ENCODE measurements at places on chromosomes 12 and 14. TPM values are rescaled to one million over a fixed set of nuclear protein-coding genes. Genes with fewer than 3 reads are reported as not detected.

DNA sequence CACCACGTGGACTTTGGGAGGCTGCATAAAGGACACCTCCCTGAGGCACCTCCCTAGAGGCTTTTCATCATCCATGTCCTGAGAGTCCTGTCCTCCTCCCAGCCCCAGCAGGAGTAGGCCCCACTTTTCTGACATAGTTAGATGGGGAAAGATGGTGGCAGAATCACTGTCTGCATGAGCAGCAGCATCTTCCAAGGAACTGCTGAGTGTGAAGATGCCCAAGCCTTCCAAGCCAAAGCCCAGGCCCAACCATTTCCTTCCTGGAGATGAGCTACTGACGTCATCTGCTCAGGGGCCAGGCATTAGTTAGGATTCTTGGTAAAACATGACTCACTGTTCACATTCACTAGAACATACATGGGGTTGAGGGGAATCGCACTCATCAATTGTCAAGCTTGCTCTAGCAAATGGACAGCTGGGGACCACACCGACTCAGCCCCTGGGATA, 37.3 kb downstream of the VDR start:
- DNase-seq: peak; percentile 91

DNA sequence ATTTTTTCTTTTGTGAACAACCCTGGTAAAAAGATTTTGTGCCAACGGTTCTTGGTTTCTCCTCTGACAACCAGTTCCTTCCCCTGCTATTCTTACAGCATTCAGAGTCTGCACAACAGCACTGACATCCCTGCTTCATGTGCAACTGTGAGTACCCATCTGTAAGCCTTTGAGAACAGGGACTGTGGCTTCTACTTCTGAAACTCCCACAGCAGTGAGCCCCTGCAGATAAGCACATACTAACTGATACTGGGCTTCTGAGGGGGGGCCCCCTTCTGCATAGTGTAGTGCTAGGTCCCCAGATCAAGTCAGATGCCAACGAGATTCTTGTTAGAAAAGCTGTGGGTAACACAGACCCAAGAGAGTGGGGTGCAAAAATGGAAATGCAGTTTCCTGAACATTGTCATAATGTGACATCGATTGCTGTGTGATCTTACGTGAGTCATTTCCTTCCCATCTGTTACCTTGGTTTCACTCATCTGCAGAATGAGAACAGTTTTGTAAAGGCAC, 11.1 kb upstream of the NINJ2 start:
- DNase-seq: peak; percentile 49

DNA sequence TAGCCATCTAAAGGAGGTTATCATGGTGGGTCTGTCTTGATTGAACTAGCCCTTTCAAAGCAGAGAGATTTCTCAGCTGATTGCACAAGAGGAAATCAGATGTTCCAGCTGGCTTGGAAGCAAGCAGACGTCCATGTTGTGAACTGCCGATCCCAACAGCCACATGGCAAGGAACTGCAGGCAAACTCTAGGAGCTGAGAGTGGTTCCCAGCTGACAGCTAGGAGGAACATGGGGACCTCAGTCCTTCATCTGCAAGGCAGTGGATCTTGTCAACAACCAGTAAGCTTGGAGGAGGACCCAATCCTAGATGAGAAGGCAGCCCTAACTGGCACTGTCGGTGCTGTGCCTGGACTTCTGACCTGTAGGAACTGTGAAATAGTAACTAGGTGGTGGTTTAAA, 7.7 kb downstream of the ACVR1B start:
- DNase-seq: no peak

DNA sequence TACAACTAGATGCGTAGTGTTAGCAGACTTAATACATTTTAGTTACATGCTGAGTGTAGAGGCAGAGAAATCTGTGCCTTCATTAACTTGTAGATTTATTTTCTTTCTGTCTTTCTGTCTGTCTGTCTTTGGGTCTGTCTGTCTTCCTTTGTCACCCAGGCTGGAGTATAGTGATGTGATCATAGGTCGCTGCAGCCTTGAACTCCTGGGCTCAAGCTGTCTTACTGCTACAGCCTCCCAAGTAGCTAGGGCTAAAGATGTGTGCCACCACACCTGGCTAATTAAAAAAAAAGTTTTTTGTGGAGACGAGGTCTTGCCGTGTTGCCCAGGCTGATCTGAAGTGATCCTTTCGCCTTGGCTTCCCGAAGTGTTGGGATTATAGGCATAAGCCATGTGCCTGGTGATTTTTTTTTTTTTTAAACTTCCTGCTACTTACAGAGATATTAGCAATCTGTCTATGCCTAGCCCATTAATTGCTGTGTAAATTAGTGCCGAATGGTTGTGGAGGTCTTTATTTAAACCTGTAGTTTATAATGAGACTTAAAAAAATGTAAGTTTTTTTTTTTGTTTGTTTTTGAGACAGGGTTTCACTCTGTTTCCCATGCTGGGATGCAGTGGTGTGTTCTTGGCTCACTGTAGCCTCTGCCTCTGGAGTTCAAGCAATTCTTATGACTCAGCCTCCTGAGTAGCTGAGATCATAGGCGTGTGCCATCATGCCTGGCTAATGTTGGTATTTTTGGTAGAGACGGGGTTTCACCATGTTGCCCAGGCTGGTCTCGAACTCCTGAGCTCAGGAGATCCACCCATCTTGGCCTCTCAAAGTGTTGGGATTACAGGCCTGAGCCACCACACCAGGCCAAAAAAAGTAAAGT, 22.8 kb downstream of the ERC1 start:
- DNase-seq: peak; percentile 80

DNA sequence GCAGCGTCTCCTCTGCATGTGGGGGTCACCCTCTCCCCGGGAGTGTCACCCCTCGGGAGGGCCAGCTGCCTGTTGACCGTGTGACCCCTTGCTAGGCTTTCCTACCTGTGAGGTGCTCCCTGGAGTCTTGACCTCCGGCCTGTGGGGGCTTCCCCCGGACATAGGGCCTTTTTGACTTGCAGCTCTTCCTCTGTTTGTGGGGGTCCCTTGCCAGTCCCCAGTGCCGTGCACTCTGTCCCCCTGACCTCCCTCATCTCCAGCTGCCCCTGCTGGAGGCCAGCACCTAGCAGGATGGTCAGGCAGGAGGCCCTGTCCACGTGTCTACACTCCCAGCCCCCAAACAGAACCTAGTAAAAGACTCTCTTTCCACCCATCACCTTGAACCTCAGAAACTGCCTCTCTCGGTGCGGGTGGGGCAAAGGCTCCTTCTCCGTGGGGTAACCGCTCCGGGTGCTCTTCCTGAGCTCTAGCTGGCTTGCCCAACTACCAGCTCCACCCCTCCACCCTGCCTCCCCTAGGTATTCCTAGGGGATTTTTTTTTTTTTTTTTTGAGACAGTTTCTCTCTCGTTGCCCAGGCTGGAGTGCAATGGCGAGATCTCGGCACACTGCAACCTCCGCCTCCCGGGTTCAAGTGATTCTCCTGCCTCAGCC, 810 bp downstream of the AACS start:
- no peak for DNase-seq

DNA sequence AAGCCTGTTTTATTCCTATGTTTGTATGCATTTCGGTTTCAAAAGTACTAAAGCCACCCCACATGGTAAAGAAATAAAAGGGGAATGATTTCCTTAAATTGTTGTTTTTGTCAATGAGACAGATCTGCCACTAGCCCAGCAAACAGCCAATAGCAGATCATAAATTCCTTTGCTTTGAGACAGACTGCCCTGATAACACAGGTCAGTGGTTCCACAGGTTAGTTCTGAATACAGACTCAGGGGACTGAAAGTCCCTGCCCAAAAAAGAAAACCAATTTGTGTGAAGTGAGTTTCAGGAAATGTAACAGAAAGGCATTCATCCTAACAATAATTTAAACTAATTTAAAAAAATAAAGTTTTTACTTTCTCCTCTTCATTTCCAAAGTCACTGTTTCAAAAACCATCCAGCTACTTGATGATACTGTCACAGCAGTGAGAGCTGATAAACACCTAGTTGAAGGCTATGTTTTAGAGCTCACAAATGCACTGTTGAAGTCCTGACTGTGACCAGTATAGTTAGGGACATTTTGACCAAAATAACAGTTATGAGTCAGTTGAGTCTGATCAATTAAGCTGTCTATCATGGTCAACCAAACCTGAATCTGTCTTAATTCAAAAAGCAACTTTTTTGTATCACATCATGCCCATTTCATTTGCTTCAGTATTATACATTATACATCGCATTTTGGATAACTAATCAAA, 77.7 kb downstream of the LGR5 start:
- no peak for DNase-seq

- DNase-seq: no peak
Measured at GRCh38 chr12:132146098-132146497, 1.8 kb downstream of the NOC4L start.

DNA sequence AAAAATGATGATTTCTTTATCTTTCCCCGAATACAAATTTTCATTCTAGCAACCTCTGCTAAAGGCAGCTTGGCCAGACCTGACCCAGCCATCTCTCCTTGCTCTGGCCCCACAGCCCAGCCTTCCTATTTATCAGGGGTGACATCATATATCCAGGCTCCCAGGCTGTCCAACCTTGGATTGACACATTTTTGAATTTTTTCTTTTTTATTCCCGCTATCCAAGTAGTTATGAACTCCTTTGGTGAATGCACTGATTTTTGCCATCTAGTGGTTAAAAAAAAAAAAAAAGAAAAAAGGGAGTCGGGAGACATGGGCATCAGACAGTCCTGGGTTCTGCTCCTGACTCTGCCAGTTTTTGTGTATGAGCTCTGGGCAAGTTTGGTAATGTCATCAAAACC, 120.5 kb downstream of the PTPN11 start:
- peak; percentile 22 for DNase-seq

DNA sequence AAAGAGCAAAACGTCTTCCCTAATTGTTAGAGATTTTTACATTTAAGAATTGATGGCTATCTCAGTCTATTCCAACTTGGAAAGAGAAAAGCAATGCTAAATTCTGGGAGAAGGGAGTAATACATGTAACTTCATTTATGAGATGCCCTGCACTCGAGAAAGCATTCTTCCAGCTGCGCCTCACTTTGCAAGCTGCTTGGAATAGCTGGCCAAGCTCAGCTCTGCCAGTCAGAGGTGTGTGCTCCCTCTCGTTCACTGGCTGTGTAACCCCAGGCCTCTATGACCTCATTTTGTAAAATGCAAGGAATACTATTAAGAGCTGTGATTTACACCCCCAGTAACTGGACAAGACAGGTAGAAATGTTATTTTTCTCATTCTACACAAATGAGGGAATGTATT, 79.1 kb downstream of the OTX2 start:
- DNase-seq: no peak

GRCh38 chr12:20383612-20384011, 15.3 kb downstream of the PDE3A start:
- DNase-seq: no peak

- peak; percentile 46 for DNase-seq
Measured at GRCh38 chr12:124727264-124727800, 136.3 kb downstream of the SCARB1 start.

- no peak for DNase-seq
Measured at GRCh38 chr14:90263748-90264449, 7.5 kb downstream of the PSMC1 start.

DNA sequence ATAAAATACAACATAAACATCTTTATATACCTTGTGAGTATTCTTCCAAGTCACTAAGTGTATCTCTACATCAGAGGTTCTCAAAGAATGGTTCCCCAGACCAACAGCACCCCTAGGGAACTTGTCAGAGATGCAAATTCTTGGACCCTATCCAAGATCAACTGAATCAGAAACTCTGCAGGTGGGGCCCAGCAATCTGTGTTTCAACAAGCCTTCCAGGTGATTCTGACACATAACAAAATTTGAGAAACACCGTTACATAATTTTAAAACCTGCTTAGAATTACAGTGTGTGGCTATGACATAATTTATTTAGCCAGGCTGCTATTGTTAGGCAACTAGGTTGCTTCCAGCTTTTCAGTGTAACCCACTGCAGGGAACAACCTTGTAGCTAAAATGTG, 49.8 kb downstream of the NTN4 start:
- no peak for DNase-seq

GRCh38 chr12:110269622-110270124, 11.4 kb upstream of the ATP2A2 start:
- DNase-seq: peak; percentile 81

DNA sequence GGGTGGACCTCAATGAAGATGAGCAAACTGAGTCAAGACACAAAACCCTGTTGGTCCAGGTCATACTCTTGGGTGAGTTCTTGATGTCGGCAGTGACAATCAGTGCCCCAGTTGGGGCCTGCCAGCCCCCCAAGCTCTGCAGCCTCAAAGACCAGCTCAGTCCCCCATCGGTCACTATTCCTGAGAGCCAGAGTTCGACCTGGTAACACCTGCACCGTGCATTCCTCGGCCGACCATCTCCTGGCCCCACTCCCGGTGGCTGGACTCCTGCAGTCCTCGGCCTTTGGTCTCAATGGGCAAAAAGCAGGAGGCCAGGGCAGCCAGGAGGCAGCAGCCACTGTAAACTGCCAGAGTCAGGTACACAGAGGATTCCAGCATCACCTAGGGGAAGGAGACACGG, 32.5 kb downstream of the DAO start:
- no peak for DNase-seq

- DNase-seq: no peak
Measured at GRCh38 chr14:88790501-88791251, 2.1 kb downstream of the EML5 start.

- no peak for DNase-seq
Measured at GRCh38 chr12:41983856-41984255, 160.8 kb downstream of the GXYLT1 start.

GRCh38 chr12:15931590-15932053, 20.5 kb downstream of the DERA start:
- DNase-seq: peak; percentile 51

- DNase-seq: no peak
Measured at GRCh38 chr12:98053202-98053601, 462.2 kb upstream of the TMPO start.

GRCh38 chr12:108235197-108235984, 103.7 kb downstream of the CMKLR1 start:
- no peak for DNase-seq

DNA sequence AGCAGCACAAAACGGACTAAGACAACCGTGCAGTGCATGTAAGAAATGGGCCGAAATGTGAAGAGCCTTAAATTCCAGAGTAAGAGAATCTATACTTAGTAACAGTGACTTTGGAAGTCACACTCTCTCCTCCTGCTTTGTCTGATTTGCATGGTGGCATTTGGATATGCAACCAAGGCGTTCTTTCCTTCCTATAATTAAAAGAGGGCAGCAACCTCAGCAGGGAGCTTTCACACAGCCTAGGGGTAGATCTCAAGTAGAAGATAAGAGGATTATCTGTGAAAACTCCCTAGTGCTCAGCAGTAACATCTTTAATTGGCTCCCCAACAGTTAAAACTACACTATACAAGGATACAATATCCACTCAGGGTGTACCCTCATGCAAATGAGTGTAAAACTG, 16.5 kb downstream of the GMFB start:
- DNase-seq: no peak

GRCh38 chr14:94157197-94157596, 16.9 kb upstream of the PPP4R4 start:
- DNase-seq: no peak

Gene TEX52
- not detected for total RNA-seq

Gene GOLGA3
- 57.1 TPM for total RNA-seq

Gene RHOJ
- total RNA-seq: not detected

Gene KCNA5
- total RNA-seq: not detected

Gene OVCH1
- 0.11 TPM for total RNA-seq

Gene NPFF
- not detected for total RNA-seq

Gene RHEBL1
- total RNA-seq: 2.9 TPM

Gene PHLDA1
- total RNA-seq: 191 TPM

Gene UBR7
- 54.9 TPM for total RNA-seq

Gene IL22
- total RNA-seq: not detected

Gene SYNDIG1L
- not detected for total RNA-seq

Gene IAPP
- total RNA-seq: not detected

Gene SCFD1
- 63.3 TPM for total RNA-seq

Gene DYNC1H1
- 386 TPM for total RNA-seq

Gene OR4M1
- total RNA-seq: not detected

Gene ART4
- total RNA-seq: not detected

Gene CLEC1B
- not detected for total RNA-seq

Gene GPD1
- total RNA-seq: 0.17 TPM
